Activated CD4-positive, alpha-beta T cell treated with anti-CD3 and anti-CD28 coated beads, Interleukin-2, amount 50 U/mL, for 24 hours (primary cell): ENCODE measurements at places on chromosomes 5 and 9.

DNA sequence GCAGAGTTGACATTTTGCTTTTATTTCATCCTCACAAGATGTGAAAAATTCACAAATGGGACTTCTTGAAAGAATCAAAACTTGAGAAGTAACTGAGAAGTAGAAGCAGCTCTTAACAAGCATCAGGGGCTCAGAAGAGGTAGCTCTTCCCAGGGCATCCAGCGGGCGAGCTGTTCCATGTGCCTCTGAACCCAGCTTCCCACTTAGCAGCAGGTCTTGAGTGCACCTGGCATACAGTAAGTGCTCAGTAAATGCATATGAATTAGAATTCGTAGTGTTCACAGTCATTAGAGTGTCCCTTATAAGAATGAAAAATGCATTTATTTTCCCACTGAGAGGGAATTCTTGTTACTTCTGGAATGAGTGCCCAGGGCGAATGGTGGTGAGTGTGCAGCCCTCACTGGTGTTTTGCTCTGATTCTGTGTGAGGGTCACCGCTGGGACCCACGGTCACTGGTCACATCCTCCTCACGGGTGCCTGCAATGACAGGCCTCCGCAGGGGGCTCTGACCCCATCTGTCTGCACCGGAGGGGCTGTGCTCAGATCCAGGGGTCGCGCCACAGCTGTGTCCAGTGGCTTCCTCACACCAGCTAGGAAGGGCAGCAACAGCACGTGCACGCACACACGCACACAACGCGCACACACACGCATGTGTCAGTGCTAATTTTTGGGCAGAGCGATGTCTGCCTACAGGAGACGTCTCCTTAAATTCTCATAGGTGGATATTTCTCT, 26.9 kb downstream of the EXOC3 start:
- no peak for DNase-seq

DNA sequence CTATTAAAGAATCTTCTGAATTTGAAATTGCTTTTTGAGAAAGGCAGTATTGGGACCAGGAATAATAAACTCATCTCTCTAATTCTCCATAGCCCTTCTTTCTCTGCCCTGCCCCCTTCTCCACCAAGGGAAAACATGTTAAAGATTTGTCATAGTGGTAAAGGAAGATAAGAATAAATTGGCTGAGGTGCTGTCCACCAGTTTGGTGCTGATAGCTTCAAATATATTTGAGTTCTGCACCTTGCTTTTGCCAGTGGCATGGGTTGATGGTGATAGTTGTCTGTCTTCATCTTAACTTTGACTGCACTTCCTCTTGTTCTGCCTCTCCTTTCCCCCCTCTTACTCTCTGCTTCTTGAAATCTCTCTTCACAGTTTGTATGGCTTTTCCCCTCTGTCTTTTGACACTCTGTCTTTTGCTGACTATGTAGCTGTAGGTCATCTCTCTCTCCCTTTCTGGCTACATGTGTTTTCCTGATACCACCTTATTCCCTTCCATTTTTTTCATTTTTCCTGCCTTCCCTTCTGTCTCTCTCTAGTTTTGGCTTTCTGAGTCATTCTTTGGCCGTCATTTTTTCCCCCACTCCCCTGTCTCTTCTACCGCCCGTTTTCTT, 56.6 kb downstream of the NDUFS4 start:
- no peak for DNase-seq

DNA sequence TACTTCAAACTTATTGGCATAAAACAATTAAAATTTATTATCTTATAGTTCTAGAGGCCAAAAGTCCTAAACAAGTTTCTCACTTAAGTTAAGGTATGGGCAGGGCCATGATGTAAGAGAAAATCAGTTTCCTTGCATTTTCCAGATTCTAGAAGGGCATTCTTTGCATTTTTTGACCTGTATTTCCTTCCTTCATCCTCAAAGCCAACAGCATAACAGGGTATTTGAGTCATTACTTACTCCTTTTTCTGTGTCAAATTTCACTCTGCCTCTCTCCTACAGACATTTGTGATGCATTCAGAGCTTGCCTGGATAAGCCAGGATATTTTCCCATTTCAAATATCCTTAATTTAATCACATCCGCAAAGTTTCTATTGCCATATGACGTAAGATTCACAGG, 1499.0 kb downstream of the EFNA5 start:
- DNase-seq, result no peak

DNA sequence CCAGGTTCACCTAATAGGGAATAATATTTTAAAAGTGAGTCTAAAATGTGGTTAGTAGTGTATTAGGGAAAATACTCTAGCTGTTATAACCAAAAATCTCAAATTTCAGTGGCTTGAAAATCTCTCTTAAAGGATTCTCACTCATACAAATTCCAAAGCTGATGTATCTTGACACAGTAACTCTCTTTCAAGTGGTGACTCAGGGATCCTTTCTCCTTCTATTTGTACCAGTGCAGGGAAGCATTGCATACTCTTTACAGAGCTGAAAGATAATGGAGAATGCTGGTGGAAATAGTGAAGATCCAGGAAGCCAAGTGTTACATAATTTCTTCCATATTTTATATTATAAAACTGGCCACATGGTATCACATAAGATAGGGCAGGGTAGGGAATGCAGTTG, 560.2 kb upstream of the CDH9 start:
- no peak for DNase-seq

- DNase-seq, result no peak
These were observed 29.4 kb downstream of the ECPAS start for GRCh38 chr9:111454751-111455150.

GRCh38 chr9:112312139-112312538, 21.3 kb downstream of the PTBP3 start:
- no peak for DNase-seq

DNA sequence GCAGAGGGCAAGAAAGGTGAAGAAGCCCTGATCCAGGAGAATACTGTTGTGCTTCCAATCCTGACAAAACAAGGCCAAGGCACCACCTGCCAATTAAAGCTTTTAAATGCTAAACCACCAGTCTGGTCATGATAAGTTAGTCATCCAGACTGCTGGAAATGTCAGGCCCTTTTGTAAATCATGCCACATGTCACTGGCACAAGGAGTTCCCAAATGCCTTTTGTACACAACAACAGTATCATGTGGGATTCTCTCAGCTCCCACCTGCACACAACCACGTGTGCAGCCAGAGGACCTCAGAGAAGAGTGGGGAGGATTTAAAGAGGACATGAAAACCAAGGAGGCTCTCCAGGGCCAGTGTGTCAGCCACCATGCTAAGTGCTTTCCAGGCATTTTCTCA, 99.3 kb downstream of the CDK5RAP2 start:
- no peak for DNase-seq

DNA sequence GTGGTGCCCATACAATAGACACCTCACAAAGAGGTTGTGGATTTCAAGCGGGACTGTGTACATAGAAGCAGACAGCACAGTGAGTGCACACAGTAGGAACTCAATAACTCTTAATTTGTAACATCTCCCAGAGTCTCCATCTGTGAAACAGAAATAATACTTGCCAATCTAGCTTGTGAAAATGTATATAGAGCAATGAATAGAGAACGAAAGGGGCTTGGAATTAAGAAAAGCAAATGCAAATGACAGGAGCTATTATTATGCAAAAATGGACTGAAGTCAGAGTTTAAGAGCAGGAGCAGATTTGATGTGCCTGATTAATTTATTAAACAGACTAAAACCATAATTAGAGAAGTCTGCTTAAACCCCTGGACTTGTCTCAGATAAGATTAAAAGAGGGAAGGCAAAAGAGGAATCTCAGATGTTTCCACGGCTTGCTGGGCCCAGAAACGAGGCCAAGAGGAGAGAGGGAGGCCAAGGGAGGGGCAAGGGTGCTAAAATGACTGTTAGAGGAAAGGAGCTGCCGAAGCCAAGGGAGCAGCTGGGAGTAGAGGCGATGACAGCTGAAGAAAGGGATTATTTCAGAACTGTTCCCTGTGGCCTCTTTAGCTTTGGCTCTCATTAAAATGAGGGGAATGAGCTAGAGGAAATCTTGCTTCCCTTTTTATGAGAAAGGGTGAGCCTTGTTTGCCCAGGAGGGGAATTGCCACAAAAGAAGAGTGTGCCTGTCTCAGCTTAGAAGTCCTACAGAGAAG, 72.1 kb downstream of the FEM1C start:
- DNase-seq, result no peak

- no peak for DNase-seq
These were observed 55.0 kb upstream of the CDH12 start for GRCh38 chr5:22908129-22908528.

DNA sequence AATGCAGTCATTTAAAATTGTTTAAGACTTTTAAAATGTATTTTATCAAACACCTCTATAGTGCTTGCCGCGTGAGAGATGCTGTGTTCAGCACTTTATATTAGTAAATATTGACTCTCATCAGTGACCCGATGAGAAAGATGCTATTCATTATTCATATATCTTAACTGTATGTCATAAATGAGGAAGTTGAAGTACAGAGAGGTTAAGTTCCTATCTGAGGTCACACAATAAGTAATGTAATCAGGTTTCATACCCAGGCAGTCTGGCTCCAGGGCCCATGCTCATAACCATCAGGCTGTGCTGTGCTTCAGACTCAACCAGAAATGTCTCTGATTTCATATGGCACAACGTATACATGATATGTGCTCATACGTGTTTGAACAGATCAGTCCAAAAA, 119.0 kb downstream of the SV2C start:
- no peak for DNase-seq

GRCh38 chr9:130763331-130764171, 70.0 kb downstream of the EXOSC2 start:
- DNase-seq, result no peak

DNA sequence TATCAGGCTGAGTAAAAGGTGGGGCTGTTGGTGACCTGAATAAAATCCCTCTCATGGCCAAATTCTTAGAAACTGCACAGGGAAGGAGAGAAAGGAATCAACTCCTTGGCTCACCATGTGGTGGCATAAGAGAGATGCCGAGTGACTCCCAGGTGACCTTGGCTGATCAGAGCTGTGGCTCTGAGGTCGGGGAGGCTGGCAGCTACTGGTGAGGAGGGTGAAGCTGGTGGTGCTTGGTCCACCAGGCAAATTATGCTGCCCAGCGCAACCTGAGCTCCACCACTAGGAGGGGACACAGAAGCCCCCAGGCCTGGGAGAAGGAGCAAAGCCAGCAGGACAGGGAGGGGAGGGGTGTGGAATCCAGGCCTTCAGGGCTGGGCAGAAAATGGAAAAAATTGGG, 111.2 kb upstream of the IL12B start:
- DNase-seq, result no peak

GRCh38 chr9:70805949-70806348, 315.5 kb downstream of the TRPM3 start:
- DNase-seq, result no peak

DNA sequence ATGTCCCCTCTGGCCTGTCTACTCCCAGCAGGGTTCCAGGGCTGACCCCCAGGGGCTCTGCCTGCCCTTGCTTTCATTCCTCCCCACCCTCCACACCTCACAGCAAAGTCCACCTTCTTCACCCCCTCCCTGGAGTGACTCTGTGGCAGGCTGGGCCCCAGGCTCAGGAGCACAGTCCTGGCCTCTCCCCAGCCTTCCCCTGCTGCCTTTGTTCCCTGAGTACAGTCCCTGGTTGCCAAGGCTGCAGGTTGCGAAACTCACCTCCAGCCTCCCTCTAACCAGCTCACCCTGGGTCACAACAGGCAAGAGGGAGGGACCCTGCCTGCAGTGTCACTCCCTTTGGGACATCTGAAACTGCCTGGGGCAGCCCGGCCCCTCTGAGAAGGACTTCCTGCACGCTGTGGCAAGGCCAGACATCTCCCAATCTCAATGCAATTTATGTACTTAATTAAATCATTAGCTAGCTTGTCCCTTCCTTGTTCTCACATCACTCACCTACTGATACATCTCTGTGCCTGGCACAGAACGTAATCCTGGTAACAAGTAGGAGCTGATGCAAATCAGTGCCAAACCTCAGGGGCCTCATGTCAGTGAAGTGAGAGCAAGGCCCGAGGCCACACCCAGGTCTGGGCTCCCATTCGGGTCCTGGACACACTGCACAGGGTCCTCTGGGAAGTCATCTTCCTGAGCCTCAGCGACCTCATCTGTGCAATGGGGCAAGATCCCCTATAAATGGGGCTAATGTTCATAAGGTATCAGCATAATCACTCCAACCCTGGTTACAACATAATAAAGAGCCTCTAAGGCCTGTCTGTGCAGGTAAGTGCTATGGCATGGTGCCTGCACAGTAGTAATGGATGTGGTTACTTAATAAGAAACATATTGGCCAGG, 27.3 kb upstream of the TRIM14 start:
- no peak for DNase-seq

DNA sequence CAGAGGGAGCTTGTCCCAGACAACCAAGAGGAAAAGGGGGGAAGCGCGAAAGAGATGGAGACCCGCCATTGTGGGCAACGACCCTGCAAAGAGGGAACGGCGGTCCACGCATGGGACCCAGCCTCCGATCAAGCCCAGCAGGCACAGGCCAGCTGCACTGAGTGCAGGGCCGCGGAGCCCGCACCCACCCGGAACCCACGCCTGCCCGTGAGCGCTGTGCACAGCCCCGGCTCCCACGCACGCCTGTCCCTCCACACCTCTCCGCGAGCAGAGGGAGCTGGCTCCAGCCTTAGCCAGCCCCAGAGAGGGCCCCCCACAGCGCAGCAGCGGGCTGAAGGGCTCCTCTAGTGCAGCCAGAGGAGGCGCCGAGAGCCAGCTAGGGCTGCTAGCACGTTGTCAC, 416.5 kb downstream of the DMRTA1 start:
- no peak for DNase-seq

- no peak for DNase-seq
These were observed 2.0 kb upstream of the PCDH12 start for GRCh38 chr5:141960018-141960417.

DNA sequence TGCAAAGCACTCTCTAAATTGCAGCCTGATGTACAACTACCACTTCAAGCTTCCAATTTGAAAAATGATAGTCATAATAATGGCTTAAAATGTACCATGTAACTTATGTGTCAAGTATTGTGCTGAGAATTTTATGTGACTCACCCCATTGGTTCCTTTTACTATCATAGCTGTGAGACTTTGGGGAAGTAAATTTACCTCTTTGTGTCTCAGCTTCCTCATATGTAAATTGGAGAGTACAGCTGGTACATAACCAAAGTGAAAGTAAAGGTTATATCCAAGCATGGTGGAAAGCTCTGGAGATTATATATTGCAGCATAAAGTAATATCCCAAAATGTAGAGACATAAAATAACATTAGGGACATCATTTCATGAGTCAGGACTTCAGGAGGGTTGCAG, 2200.4 kb upstream of the C9orf72 start:
- DNase-seq, result no peak

GRCh38 chr5:60162441-60162840, 268.9 kb upstream of the PDE4D start:
- DNase-seq, result no peak

GRCh38 chr9:123335193-123335985, 20.6 kb upstream of the CRB2 start:
- DNase-seq, result no peak

DNA sequence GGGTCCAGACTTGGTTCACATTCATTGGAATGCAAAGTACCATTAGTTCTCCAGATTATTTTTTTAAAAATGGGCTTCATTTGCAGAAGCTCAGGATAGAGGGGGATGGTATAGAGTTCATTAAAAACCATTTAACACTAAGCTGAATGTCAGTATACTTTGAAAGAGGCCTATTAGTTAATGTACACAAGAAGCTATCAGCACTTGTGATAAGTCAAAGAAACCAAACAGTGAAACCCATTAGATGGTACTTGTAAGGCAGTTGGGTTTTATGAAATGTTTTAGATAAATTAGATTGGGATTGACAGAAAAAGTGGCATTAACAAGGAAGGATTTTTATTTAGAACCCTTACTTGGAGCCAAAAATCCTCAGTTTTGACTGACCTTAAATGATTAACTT, 229.2 kb upstream of the MPDZ start:
- DNase-seq, result no peak

- no peak for DNase-seq
These were observed 308.8 kb downstream of the EFNA5 start for GRCh38 chr5:107361945-107362344.
